ENCODE measurements at places on chromosomes 2 and 18.

- DNase-seq, result peak; percentile 67
These were observed 41.8 kb downstream of the TIMM21 start for GRCh38 chr18:74190086-74190485.

DNA sequence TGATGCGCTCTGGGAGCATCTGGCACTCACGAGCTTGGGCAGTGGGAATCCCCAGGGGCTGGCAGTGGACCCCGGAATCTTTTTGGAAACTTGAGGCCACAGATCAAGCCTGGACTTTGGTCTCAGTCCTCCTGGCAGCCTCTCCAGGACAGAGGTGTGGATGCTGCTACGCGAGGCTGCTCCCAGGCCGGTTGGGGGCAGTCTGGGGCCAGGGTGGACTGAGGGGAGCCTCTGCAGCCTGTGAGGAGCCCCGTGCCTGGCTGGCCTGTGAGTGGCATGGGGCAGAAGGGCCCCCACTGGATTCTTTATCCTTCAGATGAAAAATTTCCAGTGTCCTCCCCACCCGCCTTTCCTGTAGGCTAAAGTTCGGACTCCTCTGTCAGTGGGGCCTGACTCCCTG is 12.7 kb upstream of the DES start:
- no peak for DNase-seq

GRCh38 chr2:74845217-74845751 is 11.4 kb downstream of the HK2 start:
- peak; percentile 78 for DNase-seq

- no peak for DNase-seq
These were observed 40.6 kb upstream of the GCFC2 start for GRCh38 chr2:75751360-75751759.

DNA sequence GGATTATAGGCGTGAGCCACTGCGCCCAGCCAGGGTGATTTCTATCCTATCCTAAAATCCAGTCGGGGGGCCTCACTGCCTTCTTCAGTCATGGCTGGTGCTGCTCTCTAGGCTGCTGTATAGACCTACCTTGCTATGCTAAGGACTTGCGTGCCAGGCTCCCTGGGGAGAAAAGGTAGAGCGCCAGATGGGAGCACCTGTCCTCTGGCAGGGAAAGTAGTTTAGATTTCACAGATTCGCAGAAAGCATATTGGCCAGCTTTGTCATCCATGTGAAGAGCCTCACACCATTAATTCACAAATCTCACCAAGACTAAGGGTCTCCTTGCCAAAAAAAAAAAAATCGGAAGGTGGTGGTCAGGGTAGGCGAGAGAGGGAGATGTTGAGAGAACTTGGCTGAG is 217.6 kb downstream of the ATAD2B start:
- no peak for DNase-seq

All from fibroblast of skin of right quadriceps (primary cell).